ENCODE measurements at places on chromosomes 12 and 14.
A peak's percentile ranks its signal among the peaks of the same experiment; 100 is the strongest.

GRCh38 chr12:120537856-120538220 lies 3.7 kb downstream of the RNF10 start:
- DNase-seq = no peak

DNA sequence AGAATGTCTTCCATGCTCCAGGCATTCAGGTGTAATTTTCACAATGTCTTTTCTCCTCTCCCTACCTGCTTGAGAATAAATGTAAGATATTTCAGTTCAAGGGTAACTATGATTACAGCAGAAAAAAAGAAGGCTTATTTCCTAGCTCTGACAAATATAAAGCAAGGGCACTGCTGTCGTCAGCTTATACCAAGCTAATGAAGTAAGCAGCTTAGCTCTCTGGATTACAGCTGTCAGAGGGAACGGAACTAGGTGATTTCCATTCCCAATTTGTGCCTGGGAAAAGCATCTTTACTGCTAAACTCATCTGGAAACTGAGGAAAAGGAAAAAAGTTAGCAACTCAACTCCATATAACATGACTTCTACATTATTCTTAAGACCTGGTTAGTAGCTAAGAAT lies 56.5 kb downstream of the ZFYVE26 start:
- DNase-seq = no peak

DNA sequence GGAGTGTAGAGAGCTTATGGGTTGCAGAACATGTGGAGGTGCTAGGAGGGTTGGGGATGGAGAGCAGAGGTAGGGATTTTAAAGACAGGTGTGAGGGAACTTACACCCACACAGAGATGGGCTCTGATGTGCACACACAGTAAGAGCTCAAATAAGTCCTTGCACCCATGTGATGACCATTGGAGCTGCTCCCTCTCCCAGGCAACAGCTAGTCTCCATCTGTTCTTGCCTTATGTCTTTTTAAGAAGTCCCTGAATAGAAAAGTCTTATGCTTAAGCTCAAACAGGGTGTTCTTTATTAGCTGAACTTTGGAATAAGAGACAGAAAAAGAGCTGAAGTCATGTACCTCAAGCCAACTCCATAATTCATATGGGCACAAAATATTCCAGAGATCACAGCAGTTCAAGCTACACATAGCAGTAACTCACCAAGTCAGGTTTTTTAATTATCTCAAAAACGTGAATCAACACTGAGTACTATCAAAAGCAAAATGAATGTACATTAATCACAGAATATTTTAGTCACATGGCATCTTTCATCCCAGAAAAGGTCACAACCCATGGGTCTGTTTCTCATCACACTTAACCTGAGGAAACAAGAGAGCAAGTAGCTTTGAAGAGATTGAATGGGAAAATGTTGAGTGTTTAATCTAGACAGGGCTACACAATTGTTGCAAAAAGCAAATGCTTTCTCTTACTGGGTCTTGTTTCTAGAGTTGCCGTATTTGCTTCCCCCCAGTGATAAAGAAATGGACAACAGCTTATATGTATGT lies 1513.6 kb upstream of the SEL1L start:
- DNase-seq = no peak

GRCh38 chr14:22420598-22421186 lies 168.3 kb downstream of the DAD1 start:
- no peak for DNase-seq

DNA sequence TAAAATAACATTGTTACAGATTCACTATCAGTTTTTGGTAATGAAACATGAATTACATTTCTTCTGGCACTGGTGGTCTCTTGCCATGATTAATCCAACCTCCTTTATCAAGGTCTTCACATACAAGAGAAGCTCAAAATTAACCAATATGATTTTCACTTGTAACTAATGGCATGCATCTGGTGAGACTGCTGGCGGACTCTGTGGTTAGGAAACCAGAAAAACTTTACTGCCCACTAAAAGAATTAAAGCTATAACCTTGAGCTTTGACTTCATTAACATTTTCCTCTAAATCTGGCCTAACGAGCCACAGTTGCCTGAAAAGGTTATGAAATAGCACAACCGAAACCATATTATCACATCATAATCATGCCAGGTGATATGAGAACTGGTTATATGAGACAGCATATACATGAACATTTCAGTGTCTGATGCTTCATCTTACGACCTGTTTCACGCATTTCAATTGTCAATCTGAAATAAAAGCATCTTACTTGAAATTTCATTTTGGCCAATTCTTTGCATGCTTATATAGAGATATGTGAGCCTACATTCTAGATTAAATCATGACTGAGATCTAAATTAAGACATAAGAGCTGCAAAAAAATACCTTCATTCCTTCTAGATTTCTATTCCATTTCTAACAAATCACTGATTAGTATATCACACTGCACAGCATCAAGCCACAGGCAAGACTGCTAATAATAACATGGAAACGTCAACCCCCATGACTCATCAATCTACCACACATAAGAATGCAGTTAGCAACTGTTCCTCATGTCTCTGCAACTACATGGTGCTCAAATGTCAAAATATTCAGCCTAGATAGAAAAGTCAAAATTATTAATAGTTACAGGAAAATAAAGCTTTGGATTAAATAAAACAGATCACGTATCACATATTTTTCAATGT lies 89.3 kb downstream of the OSBPL8 start:
- DNase-seq = no peak

- no peak for DNase-seq
Observed at GRCh38 chr14:89681086-89682018, 264.3 kb upstream of the FOXN3 start.

DNA sequence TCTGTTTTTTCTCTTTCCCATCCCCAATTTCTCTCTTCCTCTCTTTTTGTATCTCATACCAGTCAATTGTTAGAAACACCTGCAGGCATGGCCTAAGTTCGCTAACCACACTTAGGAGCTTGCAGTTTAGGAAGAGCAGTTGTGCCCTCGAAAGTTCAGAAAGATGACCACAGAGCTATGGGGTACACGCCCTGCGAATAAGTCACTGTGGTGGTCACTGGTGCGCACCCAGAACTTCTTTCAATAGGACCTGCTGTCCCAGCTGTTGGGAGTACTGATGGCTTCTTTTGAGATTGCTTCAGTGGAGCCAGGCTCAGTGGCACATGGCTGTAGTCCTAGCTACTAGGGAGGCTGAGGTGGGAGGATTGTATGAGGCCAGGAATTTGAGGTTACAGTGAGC lies 362.8 kb upstream of the TMTC1 start:
- no peak for DNase-seq

- no peak for DNase-seq
Observed at GRCh38 chr12:75542942-75543341, 31.5 kb upstream of the KRR1 start.

DNA sequence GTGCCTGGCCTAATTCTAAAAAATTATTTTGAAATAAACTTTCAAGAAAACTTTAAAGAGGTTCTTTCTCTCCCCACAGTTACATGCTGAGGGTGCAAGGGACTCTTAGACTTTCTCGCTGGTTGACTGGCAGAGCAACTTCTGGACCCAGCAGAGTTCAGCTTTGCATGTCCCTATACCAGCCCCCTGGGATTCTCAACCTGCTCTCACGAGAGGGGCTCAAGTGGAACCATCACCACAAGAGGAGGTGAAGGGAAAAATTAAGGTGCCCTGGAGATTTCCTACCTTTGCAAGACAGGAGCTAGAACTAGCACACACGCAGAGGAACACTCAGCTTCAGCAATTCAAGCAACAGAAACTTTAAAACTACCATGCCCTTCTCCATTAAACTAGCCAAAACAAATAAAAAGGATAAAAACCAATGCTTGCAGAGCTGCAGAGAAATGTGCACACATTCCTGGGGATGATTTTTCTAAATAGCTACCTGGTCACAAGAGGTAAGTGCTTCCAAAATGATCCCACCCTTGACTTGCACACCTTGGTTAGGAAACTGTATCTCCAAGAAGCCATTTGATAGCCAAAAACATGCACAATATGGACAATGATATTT lies 2.5 kb downstream of the HVCN1 start:
- no peak for DNase-seq

DNA sequence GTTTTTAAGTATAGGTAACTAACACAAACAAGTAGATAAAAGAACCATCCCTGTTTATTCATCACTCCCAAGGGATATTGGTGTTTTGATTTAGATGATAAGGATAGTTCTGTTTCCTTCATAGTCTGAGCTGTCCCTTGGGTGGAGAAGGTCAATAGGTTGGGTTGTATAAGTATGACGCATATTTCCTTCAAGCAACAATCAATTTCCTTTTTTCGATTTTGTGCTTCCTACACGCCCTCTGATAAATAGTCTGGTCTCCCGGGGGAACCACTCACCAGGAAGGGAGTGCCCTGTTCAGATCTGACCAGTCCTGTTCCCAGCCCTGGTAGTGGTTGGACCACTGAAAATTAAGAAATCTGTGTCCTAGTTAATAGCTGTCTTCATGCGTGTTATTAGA lies 378.8 kb upstream of the FAR2 start:
- DNase-seq = no peak

DNA sequence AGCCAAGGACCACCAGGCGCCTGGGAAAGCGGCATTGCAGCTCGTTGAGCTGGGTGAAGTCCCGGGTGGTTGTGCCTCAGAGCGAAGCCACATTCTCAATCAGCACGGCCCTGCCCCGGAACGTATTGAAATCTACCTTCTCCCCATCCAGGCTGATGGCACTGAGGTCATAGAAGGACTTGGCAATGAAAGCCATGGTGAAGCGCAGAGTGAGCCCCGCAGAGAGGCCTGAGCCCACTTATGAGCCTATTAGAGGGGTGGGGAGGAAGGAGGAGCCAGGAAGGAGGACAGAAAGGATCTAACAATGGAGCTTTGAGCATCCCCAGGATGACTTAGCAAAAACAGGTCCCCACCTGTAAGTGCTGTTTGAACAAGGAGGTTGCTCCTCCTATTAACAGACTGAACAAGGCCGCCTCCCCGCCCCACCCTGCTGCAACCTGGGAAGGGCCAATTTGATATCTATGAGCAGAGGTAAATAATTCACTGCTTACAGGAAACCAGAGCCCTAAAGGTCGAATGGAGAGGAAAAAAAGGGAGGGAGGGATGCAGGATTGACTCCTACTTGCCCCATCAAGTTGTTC lies at the start of gene GPX2:
TSS of gene GPX2 (minus strand) at position 215 of the 581 bp plus-strand sequence. CDS start at position 196, 19 bp downstream.
- DNase-seq = peak; percentile 42

GRCh38 chr12:64652346-64652745 lies 42.1 kb downstream of the RASSF3 start:
- DNase-seq = no peak

DNA sequence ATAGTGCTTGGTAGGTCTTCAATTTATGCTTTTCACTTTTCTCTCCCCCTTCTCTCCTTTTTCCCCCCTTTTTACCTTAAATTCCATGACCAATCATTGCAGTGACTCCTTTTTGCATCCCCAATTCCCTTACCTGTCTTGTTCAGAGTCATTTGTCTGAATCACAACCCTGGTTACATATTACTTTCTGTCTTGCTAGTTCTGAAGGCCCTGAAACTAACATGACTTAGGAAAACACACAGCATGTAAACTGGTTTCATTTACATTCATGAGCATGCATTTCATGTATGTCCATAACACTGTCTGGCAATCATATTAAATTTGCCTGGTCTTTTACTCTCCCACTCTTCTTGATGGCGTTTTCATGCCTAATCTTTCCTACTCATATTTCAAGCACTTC lies 20.3 kb upstream of the FOXG1 start:
- no peak for DNase-seq

Measured in NCI-H1930 (cell line).